ENCODE measurements at places on chromosomes 2 and 18.

GRCh38 chr2:164302786-164303185, 318.5 kb downstream of the GRB14 start:
- no peak for DNase-seq

GRCh38 chr18:31667185-31667584, 17.2 kb downstream of the B4GALT6 start:
- no peak for DNase-seq

DNA sequence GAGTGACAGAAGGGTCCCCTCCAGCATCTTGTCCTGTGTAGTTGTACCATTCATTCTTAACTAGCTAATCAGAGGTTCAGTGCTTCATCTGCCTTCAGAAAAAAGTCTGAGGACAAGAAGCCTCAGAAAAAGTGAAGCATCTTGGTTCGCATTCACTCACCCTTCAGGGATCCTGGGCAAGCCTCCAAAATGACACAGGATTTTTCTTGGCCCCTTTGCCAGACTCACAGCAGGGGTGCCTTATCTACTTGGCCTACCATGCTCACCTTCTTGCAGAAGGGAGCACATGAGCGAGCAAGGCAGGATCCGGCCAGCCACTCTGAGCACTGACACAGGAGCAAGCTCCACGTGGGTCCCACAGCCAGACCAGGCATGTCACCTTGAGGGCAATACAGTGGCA, 43.1 kb upstream of the XDH start:
- DNase-seq, result no peak

- DNase-seq, result no peak
Observed at GRCh38 chr18:54148151-54148550, 76.3 kb downstream of the MBD2 start.

- DNase-seq, result no peak
Observed at GRCh38 chr2:151422917-151423439, 13.3 kb downstream of the RIF1 start.

DNA sequence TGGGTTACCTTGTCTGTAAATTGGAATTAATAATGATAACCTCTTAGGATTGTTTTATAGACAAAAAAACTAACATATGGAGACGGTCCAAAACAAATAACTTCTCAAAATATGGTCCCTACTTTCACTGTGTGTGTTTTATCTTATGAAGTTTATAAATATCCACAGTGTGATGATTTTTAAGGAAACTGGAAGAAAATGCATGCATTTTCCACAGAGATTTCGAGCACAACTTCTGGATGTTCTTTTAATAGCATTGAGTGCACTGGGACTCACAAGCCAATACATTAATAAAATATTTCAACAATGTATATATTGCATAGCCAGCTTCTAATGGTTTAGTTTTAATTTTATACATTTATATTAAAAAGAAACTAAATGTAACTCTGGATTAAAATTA, 87.9 kb upstream of the SPHKAP start:
- no peak for DNase-seq

DNA sequence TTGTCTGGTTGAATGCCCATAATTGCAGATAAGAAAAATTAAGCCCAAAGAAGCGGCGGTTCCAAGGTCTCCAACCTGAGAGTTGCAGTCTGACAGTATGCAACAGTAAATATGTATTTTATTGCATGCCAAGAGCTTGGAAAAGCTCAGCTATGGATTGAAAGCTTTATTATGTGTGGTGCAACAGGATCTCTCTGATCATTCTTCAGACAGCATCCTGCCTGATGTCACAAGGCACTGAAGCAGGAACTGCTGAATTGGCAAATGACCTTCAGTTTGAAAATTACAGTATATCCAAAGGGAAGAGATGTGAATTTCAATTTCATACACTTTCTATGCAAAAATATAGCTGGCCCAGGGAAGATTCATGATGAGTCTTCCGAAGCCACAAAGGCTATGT, 42.5 kb downstream of the DOCK10 start:
- DNase-seq, result no peak

DNA sequence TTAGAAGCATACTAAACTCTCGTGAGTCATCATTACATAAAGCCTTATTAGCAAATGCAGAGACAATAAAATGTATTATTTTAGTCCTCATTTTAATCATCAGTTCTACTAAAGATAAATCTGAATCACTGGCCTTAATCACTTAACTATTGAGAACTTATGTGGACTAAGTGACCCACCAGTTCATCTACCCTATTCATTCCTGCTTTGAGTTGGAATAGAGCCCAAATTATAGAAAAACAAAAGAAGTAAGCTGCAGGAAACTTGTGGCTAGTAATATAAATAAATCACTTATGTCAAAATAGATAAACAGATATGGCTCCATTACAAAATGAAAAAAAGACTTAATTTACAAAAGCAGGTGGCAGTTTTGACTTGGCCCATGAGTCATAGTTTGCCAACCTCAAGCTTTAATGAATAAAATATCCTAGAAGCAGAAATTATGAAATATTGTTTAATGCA, 851.8 kb upstream of the CRIM1 start:
- DNase-seq, result no peak

DNA sequence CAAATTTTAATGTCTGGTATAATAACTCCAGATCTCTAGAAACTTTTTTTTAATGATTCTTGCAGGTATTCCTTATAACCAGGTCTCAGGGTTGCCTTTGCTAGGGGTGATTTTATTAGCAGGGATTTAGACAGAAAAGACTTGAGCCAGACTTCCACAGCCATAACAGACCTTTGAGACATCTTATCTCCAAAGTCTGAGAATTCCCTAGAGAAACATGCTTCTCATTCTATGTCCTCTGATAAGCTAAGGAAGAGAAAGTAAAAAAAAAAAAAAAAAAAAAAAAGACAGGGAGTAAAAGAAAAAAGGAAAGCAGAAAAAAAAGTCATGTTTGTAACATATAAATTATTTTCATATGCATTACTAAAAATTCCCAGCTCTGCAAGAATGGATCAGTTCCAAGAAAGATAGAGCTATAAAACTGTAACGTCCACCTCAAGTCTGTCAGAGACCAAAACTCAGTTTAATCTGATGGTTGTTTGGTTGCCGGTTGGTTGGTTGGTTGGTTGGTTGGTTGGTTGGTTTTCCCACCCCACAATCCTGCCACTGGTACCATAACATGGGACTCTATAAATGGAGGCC, 153.8 kb downstream of the COL6A3 start:
- DNase-seq, result no peak

Measured in NCI-H2107 (cell line).